ENCODE measurements at places on chromosomes 13 and 19.

DNA sequence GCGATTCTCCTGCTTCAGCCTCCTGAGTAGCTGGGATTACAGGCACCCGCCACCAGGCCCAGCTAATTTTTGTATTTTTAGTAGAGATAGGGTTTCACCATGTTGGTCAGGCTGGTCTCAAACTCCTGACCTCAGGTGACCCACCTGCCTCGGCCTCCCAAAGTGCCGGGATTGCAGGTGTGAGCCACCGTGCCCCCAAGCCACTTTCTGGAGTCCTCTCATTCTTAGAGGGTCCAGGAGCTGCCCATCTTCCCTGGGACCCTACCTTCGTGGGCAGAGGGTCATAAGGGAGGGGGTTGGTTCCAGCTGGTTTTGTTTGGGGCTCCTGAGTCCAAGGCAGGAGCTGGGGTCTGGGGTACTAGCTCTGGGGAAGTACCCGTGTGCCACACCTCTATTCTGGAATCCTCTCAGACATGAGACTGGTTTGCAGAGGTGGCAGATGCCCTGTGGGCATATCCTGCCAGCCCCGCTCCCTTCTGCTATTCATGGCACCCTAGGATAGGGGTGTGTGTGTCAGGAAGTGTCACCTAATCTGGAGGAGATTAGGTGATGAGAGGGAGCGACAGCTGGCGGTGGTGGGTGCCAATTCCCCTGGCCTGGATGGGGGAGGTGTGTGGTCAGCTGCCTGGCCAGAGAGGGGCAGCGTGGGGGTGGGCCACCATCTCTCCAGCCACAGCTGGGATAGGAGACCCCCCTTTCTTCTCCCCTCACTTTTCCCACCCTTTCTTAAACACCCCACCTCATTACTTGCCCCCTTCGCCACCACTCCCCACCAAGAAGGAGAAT lies 2.1 kb downstream of the PRMT1 start:
- DNase-seq: no peak

- no peak for DNase-seq
Observed at GRCh38 chr13:80010286-80010831, 330.6 kb downstream of the SPRY2 start.

- peak; percentile 41 for DNase-seq
Observed at GRCh38 chr19:10363789-10364281, 16.5 kb downstream of the TYK2 start.

DNA sequence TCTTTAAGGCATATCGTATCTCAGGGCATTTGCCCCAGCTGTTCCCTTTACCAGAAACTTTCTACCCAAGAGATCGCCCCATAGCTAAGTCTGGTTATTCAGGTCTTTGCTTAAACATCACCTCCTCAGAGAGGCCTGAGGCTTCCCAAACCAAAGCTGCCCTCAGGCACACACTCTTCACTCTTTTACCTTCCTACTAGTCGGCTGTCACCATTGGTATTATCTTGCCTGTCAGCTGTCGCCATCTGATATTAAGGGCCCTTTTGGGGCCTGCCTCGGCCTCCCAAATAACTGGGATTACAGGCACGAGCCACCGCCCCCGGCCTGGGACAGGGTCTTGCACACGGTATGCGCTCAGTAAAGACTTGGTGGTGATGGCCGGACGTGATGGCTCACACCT lies 1.0 kb downstream of the GADD45GIP1 start:
- no peak for DNase-seq

DNA sequence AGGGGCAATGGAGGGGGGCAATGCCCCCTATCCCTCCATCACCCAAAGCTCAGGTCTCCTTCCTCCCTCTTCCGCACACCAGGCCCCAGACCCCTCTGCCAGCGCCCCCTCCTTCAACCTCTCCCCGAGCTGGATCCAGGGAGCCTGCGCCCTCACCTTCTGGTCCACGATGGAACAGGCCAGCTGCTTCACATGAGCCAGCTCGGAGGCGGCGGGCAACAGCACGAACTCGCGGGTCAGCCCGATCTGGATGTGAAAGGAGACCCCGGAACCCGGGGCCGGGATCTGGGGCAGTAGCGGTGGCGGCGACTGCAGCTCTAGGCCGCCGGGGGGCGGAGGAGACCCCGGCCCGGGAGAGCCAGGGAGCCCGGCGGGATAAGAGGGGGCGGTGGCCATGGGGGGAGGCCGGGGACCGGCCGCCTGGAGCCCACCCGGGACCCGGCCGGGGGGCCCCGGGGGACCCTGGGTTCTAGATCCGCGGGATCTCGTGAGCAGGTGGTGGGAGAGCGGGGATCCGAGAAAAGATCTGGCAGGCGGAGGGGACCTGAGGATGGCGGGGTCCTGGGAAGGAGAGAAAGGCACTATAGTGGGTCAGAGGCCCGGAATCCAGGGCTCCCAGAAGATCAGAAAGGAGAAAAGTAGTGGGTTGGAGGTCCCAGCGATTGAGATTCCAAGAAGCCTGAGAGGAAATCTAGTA lies 791 bp downstream of the PRKD2 start:
- no peak for DNase-seq

- no peak for DNase-seq
Observed at GRCh38 chr19:18423258-18424020, 4.2 kb downstream of the SSBP4 start.

- no peak for DNase-seq
Observed at GRCh38 chr19:43616306-43616705, 3.1 kb downstream of the ZNF428 start.

DNA sequence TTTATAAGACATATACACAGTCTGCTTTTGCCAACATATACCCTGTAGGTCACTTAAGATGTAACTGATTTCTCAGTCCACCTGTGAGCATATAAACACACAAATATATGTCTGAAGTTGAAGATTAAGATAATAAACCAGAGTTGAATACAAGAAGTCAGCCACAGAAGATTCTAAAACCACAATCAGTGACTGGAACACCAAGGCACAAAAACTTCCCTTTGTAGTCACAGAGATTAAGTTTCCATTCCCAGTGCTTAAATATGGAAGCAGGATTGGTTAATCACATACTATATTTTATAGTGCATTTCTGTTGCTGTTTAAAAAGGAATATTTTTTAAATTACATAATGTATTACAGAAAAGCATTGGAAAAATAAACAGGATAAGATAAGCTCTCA lies 39.9 kb downstream of the MTMR6 start:
- peak; percentile 6 for DNase-seq

- DNase-seq: no peak
Observed at GRCh38 chr13:52924289-52925148, 76.1 kb upstream of the PCDH8 start.

DNA sequence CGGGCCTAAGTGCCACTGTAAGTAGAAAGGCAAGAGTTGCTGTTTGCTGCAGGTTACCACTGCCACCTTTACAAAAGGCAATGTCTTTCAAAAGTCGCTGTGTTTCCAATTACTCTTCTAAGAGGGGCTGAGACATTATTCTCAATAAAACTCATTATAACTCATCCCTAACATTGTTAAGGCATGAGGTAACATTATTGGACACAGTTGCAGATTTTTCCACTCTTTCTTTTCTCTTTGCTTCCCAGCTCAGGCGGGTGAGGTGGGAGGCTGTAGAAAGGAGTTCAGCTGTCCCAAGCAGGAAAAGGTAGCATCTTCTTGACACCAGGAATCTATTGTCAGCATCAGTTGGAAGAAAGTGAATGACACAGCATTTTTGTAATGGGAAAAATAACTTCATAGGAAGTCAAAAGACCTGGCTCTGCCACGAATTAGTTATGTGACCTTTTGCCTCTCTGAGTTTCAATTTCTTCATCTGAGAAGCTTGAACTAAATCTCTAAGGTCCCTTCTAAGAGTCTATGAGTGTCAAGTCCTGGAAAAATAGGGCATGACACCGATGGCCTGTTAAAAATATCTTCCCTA lies 2.1 kb upstream of the UBL3 start:
- DNase-seq: no peak

GRCh38 chr19:39160523-39160861 lies 34.9 kb downstream of the PAK4 start:
- peak; percentile 69 for DNase-seq

- no peak for DNase-seq
Observed at GRCh38 chr19:13053238-13053637, 49.4 kb downstream of the LYL1 start.

- DNase-seq: no peak
Observed at GRCh38 chr19:42111811-42112210, 20.4 kb downstream of the POU2F2 start.

DNA sequence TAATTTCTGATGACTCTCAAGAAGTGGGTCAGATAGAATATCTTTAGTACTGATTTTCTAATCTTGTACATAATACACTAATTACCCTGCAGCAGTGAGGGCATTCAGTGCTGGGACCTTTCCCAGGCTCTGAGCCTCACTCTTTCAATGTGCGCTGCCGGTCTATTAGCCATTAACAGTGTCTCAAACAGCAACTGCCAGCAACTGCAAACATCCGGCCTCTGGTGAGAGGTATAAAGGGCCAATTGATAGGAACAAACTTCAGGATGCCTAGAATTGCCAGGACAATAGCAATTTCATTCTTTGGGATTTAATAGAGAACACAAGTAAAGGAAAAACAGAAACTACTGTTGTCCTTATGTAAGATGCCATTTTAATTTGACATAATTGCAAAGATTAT lies 604.4 kb upstream of the SPRY2 start:
- no peak for DNase-seq

DNA sequence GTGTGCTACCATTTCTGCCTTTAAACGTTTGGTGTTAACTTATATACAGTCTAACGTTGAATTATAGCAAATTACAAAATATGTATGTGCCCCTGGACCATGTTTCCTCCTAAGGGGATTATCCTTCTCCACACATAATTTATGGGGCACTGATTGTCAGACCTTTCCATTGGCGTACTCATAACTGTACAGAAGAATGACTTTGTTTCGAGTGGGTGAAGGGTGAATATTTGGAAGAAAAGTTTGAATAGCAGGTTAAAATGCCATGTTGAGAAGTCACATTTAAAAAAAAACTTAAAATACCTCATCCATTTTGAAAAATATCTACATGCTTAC lies 58.8 kb downstream of the SLC10A2 start:
- no peak for DNase-seq

GRCh38 chr19:29695765-29696564 lies 19.1 kb downstream of the C19orf12 start:
- DNase-seq: no peak

DNA sequence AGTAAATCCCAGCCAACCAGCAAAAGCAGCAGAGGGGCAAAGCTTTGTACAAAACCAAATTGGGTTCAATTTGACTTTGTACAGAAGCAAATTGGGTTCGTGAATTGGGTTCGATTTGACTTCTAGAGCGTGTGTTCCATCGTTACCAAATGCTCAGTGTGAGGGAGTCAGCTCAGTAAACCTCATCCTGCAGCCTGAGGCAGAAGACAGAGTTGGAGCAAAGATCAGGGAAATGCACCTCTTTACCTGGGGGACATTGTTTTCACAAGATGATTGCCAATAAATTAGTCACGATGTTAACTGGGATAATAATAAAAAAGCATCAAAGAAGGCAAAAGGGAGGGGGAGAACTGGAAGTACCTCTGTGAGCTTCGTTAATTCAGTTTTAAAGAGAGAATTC lies 1.5 kb downstream of the RAB20 start:
- no peak for DNase-seq

DNA sequence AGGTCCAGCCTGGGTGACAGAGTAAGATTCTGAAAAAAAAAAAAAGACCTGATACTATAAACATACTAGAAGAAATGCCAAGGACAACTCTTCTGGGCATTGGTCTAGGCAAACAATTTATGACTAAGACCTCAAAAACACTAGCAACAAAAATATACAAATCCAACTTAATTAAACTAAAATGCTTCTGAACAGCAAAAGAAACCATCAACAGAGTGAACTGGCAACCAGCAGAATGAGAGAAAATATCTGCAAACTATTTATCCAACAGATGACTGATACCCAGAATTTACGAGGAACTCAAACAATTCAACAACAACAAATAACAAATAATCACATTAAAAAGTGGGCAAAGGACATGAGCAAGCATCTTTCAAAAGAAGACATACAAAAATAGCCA lies 26.8 kb upstream of the GPC6 start:
- no peak for DNase-seq

Measured in iris pigment epithelial cell (primary cell).